ENCODE measurements at places on chromosomes 4 and X.

DNA sequence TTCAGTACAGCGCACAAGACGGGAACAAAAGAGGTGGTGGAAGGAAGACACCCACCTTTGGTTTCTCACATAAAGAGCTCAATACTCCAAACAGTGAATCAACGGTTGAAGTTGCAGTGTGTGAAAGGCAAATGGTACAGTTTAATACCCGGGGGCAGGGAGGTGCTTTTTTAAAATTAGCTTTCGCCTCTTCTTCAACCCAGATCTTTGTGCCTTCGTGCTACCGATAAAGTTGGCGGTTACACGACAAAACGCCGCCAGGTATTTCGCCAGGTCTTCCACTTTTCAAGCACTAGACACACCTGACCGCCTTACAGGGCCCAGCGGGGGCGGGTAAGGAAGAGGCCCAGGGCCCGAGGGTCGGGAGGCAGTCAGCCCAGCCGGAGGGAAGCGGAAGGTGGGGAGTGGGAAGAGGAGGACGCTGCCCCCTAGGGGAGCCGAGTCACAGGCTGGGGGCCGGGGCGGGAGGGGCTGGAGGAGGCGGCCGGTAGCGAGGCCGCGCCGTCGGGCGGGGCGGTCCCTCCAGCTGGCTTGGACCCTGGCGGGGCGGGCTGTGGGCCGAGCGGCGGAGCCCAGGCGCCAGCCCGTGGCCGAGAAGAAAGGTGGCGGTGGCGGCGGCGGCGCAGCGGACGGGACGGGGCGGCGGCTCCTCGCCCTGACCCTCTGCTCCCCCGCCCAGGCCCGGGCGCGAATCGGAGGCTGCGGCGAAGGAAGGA, 16.0 kb downstream of the UTP3 start:
- no peak for DNase-seq

- no peak for DNase-seq
These were observed 99.9 kb downstream of the DCLK2 start for GRCh38 chr4:150178161-150178560.

DNA sequence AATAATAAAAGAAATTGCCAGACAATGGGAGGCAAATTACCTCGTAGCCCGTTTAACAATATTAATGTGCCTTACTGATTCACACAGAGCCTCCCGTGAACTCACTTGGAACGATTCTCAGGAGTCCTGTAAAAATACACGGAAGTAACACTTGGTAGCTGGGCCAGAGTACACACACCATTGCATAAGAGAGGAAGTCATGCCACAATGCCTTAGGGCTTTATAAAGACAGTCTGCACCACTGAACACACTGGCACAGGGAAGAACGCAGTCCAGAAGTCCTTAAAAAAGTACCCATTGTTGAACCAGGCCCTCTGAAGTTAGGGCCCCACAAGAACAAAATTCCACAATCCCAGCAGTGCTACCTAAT, 15.1 kb downstream of the SLC2A9 start:
- peak; percentile 42 for DNase-seq

- DNase-seq = no peak
These were observed 362.3 kb downstream of the PABPC4L start for GRCh38 chr4:133839326-133839725.

DNA sequence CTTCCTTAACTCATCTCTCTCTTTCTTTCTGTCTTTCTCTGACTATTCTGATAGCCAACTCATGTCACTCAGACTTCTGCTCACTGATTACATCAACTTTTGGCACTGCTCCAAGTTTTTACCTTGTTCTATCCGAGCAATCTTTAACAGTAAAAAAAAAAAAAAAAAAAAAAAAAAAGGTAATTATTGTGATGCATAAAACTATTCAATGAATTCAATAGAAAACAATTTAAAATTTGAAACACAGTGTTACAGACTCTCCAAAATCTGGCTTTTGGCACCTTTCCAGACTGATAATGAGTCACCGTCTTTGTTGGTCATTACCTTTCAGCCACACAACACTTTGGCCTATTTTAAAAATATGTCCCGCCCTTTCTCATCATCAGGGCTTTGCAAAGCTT, 229.5 kb downstream of the GALNTL6 start:
- DNase-seq = no peak

- peak; percentile 92 for DNase-seq
These were observed 18.4 kb upstream of the FNIP2 start for GRCh38 chr4:158750379-158750778.

DNA sequence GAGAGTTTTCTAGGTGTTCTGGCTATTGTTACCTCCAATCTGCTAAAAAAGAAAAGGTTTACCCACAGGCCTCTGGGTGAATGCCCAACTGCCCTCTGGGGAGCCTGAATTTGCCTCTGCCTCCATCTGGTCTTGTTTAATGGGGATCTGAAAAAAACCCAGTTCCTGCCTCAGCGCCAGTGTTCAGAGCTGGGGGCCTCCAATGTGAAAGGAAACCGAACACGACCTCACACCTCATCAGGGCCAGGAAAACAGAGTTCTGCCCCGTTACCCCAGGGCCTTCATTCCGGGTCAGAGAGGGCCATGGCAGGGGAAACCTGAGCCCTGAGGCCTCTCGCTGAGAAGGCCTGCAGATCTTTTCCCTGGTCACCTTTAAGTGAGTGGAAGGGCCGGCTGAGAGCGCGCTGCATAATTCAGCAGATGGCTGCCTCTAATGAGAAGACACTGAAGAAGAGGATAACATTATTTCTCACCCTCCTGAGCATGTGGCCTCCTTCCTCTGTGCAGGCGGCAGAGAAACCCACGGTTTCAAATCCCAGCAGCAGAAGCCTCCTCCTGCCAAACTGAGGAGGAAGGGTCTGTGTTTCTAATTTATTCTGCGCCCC, 6.8 kb downstream of the SEPTIN6 start:
- DNase-seq = no peak

DNA sequence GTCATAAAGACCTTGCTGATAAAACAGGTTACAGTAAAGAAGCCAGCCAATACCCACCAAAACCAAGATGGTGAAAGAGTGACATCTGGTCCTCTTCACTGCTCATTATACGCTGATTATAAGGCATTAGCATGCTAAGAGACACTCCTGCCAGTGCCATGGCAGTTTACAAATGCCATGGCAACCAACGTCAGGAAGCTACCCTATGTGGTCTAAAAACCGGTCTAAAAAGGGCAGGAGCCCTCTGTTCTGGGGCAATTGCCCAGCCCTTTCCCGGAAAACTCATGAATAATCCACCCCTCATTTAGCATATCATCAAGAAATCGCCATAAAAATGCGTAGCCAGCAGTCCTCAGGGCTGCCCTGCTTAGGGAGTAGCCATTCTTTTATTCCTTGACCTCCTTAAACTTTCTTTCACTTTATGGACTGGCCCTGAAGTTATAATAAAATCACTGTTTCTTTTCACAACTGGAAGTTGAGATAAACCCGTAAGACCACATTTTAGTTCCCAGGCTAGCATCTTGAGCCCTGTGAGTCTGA, 260.5 kb upstream of the FAT1 start:
- no peak for DNase-seq

DNA sequence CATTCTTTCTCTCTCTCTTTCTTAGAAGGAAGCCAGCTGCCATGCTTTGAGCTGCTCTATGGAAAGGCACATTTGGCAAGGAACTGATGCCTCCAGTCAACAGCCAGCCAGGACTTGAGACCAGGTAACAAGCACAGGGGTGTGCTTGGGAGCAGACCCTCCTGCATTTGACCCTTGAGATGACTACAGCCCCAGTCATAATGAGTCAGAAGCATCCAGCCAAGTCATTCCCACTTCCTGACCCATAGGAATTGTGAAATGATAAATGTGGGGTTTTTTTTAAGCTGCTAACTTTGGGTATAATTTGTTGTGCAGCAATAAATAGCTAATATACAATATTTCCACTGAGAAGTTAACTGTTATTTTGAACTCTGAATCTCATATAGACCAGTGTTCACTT, 446.9 kb downstream of the GRXCR1 start:
- DNase-seq = peak; percentile 23

DNA sequence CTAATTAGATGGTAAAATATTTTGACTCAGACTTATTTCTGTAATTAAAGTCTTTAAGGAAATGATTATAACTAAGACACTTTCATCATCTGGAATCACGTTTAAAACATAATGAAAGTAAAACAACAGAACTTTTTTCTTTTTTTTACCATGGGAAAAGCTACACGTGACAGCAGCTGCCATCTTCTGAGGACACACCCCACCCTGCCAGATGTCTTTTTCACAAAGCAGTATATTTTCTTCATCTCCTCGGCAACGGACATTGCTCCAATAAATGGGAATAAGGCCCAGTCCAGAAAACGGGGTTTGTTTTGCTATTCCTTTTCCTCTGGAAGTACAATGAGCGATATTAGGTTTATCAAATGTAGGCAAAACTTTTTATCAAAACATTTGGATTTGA, 17.5 kb downstream of the PRSS12 start:
- no peak for DNase-seq

- no peak for DNase-seq
These were observed 35.8 kb upstream of the TMEM164 start for GRCh38 chrX:109967156-109967555.

GRCh38 chrX:136205882-136206380, 45.3 kb downstream of the MAP7D3 start:
- no peak for DNase-seq

DNA sequence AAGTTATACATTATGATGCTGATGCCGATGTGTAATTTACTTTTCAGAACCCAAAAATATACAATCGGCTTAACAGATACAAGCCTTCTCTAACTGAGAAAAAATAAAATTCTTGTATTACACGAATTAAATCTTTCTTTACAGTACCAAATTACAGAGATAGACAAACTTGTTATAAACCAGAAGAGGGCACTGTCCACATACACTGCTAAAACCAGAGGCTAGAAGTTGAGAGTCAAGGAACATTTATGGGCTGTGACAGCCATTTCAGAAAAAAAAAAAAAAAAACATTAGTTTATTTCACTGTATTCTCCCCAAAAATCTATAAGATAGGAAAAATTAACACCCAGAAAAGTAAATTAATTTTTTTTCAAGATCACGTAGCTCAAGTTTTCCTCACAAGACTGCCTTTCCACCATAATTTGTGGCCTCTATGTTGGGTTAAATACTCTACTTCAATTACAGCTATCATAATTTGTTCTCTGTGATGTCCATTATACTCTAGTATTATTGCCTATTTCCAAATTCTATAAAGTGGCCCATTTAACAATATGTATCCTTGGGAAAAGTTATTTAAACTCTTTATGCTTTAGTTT, 12.0 kb downstream of the EREG start:
- no peak for DNase-seq

DNA sequence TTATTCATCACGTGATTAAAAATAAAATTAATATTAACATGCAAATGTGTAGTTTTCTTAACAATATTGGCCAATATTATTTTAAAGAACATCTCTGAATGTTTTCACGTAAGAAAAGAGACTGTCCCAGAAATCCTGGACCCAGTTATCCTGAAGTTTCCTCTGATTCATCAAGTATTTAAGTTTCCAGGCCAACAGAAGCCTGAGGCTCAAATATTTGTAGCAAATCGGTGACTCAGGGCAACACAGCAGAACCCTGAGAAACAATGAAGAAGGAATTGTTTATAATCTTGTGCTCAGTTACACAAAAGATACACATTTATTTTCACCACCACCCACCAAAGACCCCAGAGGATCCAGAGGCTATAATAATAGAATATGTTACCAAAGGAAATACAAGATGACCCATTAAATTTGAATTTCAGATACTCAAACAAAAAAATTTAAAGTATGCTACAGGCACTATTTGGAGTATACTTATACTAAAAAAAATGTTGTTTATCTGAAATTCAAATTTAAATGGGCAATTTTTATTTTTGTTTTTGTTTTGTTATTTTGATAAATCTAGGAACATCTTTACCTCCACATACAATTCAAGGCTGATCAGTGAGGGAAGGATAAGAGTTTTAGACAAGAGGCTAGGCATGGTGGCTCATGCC, 33.9 kb upstream of the SLC7A11 start:
- peak; percentile 89 for DNase-seq

Data from GM04503 (cell line).